Calu3 (cell line): ENCODE measurements at places on chromosomes 1 and 21.
A peak's percentile ranks its signal among the peaks of the same experiment; 100 is the strongest.

- DNase-seq: peak; percentile 67
These were observed at the start of gene NAV1 for GRCh38 chr1:201538612-201539551. NAV1 (plus strand) TSS chr1:201539127; CDS start chr1:201622885, 83,758 bp downstream.

DNA sequence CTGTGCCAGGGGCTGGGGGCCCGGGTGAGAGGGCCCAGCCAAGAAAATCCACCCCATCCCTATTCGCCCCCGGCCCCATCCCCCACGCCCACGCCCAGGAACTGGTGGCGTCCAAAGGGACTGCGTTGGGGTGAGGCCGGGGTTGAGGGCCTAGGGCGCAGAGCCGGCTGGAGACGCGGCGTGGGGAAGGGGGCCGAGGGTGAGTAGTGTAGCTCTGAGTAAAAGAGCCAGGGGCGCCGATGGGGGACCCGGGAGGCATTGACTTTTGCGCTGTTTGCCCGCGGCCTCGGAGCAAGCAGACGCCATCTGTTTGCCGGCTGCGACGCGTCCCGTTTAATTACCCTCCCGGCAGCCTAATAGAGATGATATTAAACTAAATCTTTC is 3.5 kb upstream of the DMRTA2 start:
- no peak for DNase-seq

DNA sequence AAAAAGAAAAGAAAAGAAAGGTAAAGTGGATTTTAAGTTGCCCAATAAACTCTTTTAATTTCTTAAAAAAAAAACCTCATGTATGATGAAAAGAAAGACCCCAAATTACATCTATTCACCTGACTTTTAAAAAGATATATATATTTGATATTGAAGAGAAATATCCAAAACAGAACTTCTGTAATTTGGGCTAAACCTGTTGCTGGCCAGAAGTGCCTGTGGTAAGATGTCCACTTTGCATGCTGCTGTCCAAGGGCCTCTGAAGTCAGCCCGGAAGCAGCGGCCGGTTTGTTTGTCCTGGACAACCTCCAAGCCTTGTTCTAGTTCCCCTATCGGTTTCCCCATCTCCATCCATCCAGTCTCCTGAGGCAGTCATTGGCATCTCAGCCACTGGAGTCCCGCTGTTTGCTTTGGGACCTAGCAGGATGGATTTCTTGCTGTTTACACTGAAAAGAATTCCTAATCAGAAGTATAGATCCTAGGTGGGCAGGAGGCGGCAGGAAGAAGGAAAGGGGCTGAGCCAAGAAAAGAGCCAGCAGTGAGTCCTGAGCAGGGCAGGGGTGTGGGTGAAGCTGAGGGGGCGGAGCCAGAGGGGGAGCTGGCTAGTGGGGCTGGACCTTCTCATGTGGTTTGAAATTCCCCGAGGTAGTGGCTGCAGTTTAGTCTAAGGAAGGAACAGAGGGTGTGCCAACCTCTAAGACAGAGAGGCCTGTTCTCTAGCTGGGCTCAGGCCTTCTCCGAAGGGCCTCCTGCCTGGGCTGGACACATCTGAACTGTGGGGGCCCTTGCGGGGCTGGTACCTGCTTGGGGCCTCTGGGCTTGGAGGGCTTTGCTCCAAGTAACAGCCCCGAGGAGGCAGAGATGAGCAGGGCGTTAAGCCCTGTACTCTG is 3.3 kb downstream of the NCMAP start:
- DNase-seq: peak; percentile 83

DNA sequence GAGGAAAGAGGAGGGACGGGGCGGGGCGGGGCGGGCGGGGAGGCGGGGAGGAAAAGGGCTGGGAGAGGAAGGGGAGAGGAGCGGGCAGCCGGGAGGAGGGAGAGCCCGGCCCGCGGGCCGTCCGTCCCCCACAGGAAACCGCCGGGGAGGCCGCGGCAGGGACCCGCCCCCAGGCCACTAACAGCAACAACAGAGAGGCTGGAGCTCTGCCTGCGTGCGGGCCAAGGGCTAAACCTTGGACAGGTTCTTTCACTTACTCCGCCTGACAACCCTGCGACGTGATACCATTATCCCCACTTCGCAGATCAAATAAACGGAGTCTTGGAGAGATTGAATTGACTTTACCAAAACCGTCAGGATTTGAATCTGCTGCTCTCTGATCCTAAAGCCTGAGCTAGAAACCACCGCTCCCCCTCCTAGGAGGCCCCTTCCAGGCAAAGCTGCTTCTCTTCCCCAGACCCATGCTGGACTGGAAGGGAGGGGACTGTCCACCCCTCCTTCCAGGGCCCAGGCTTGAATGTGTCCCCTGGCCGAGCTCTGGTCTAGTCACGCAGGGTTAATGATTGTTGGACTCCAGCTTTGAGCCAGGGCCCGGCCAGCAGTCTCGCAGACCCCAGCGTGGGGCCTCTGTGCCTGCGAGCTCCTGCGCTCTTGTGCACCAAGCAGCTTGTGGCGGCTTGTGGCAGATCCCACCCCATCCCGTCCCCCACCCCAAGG is at the start of gene EVA1B:
EVA1B (minus strand) TSS at position 10 of the 717 bp plus-strand sequence. CDS start 608 bp downstream, outside the sequence.
- DNase-seq: peak; percentile 73
